Epithelial cell of umbilical artery (primary cell): ENCODE measurements at places on chromosomes 3 and 15. TPM values are rescaled to one million over a fixed set of nuclear protein-coding genes. Genes with fewer than 3 reads are reported as not detected.

ALS2CL gene
- total RNA-seq, result 3.9 and 7.0 TPM in 2 replicates

RPL39L gene
- 40.3 and 61.4 TPM in 2 replicates for total RNA-seq

TICRR gene
- total RNA-seq, result 2.6 and 5.9 TPM in 2 replicates

RBPMS2 gene
- 0.15 and 0.32 TPM in 2 replicates for total RNA-seq

MNS1 gene
- 0.65 and 1.5 TPM in 2 replicates for total RNA-seq

CRTAP gene
- total RNA-seq, result 103 and 150 TPM in 2 replicates

ARPP21 gene
- total RNA-seq, result under 0.01 TPM in 1 of 2 replicates, not detected in the other

UPK1B gene
- not detected in 2 replicates for total RNA-seq

ATP13A4 gene
- total RNA-seq, result not detected in 2 replicates

GP9 gene
- total RNA-seq, result 0.32 TPM in 1 of 2 replicates, not detected in the other

GPR171 gene
- not detected in 2 replicates for total RNA-seq

CACNA1D gene
- total RNA-seq, result not detected in 2 replicates
